HTR-8/SVneo (cell line): ENCODE measurements at places on chromosomes 11 and 22.

DNA sequence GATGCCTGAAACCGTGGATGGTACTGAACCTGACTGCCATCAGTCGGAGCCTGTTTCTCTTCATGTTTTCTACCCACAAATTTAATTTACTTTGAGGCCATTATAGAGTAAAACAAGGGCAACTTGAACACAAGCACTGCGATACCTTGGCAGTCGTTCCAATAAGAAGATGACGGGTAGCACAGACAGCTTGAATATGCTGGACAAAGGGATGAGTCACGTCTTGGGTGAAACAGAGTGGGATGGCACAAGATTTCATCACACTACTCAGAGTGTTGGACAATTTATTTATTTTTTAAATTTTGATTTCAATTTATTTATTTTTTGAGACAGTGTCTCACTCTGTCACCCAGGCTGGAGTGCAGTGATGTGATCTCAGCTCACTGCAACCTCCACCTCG, 5.7 kb downstream of the DIXDC1 start:
- DNase-seq: no peak

DNA sequence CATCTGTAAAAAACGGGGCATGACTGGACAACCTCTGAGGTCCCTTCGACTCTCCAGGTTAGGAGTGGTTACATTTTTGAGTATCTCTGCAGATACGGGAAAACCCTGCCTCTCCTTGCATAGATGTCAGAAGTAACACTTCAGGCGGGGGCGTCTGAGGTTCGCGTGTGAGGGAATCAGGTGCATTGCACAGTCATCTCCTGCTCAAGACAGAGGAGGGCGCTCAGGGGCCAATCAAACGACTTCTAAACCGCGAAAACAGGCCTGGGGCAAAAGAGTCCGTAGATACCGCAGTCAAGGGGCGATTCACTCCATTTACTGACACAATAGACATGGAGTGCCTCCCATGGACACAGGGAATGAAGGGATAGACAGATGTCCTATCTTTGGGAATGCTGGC, 31.7 kb downstream of the KIRREL3 start:
- DNase-seq: no peak

DNA sequence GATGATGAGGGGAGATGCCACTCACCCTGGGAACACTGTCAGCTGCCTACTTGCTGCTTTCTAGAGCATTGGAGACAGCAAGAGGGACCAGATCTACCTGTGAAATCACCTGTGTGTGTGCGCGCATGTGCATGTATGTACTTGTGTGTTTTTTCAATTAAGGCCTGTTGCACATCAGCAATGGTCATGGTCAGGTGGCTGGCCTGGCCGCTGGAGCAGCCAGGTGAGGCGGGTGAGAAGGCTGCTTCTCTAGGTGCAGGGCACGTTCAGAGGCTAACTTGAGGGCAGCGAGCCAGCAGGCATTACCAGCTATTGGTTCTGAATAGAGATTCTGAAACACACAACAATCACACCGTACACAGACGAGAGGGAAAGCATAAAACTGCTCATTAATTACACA, 65.1 kb downstream of the PARVG start:
- DNase-seq: no peak

- no peak for DNase-seq
These were observed 12.0 kb upstream of the P2RY6 start for GRCh38 chr11:73260127-73260457.

- DNase-seq: no peak
These were observed 147.6 kb downstream of the MIAT start for GRCh38 chr22:26804911-26805539.

GRCh38 chr11:91932151-91932821, 292.3 kb upstream of the FAT3 start:
- DNase-seq: no peak

DNA sequence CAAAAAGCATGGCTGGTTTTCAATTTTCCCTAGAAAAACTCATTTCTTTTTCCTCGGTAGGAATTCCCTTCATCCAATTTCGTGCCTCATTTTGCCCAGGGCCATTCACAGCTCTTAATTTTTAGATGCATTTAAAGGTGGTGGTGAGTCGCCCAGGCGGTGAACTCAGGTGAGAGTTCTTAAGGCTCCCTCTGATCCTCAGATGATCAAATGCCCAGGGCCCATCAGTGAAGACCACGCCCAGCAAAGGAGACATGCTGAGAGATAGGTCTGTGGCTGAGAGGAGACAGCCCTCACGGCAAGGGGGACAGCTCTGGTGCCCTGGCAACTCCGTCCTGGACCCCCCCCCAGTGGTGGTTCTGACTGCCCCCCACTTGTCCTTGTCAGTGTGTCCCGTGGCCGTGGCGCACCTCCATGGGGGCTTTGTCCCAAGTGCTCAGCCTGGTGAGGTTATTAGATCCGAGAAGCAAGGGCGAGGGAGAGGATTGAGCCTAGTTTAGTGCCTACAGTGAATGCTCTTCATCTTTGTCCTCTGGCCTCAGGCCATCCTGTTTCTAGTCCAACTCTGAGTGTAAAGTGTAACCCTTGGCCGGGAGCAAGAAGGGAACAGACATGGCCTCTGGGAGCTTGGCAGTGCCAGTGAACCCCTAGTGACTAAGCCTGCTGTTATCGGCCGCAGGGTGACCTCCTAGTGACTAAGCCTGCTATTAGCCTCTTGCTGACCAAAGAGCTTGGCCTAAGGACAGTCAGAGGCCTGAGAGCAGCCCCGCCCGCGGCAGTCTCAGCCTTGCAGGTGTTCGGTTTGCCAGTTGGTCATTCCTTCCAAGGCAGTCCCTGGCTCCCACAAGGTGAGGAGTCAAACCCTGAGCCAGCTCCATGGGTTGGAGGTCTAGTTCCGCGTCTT, 83.5 kb downstream of the CTTN start:
- peak; percentile 85 for DNase-seq

- DNase-seq: no peak
These were observed 239.7 kb downstream of the SWAP70 start for GRCh38 chr11:9903579-9903978.

DNA sequence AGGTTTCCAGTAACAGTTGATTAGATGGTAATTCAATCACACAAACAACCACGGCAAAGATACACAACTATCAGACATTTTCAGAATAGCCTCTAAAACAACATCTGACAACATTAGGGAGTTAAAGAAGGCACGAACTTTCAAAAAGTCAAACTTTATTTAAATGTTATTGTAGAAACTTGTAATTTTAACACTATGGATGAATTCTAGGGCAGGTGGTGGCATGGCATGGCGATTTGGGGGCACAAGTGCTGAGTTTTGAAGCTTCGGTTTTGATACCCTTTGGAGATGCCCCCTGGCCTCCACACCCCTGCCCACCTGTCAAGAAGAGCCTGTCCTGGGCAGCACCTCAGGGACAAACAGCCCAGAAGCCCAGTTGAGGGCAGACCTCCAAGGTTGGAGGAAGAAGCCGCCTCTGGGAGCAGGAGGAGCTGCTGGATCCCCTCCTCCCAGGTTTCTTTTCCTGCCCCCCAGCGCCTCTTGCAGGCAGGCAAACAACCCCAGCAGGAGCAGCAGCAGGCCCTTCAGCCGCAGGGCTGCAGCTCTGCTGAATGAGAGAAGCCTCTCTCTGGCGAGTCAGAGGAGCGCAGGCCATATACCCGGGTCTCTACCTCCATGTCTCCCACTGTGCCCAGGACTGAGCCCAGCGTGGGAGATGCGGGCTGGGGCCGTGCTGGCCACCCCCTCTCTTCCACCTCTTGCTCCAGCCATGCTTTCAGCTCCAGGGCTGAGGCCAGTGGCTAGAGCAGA, 102.1 kb upstream of the IGLL5 start:
- no peak for DNase-seq

DNA sequence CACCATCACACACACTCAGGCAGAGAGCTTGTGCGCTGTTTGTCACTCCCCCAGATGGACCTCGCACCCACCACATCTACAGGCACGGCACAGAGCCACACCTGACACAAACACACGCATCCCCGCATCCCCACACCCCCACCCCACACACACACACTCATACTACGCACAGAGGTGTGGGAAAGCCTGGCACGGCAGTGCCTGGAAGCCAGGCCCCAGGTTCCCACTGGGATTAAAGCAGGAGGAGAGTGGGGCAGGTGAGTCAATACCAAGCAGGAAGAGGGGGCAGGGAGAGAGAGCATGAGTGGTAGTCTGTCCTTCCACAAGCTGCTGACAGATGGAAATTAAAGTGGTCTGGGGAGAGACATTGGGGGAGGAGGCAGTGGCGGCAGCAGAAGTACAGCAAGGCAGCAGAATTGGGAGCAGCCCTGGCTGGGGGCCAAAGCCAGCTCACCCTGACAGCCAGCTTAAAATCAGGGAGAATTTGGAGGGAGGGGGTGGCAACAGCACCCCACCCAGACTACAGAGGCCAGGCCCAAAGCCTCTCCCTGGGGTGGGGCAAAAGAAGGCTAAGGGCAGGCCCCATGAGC, 20.7 kb downstream of the TNKS1BP1 start:
- no peak for DNase-seq

- no peak for DNase-seq
These were observed 890 bp upstream of the GLYATL1 start for GRCh38 chr11:58938398-58938797.

DNA sequence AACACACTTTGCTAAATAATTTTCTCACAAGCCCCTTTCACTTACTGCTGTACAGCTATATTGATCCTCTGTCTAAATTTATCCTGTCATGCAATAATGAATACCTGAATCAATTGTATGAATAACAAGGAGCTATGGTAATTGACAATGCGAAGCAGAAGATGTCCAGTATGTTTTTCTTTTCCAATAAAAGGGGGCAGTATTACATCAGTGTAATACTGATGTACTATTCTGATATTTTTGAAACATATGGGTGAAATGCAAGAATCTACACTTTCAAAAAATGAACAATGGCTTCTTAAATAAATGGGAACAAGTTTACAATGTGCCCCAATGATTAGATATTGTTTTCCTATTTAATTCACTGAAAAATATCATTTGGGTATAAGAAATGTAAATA, 315.1 kb downstream of the SOX6 start:
- DNase-seq: no peak

GRCh38 chr11:70668204-70669202, 270.2 kb downstream of the CTTN start:
- no peak for DNase-seq

DNA sequence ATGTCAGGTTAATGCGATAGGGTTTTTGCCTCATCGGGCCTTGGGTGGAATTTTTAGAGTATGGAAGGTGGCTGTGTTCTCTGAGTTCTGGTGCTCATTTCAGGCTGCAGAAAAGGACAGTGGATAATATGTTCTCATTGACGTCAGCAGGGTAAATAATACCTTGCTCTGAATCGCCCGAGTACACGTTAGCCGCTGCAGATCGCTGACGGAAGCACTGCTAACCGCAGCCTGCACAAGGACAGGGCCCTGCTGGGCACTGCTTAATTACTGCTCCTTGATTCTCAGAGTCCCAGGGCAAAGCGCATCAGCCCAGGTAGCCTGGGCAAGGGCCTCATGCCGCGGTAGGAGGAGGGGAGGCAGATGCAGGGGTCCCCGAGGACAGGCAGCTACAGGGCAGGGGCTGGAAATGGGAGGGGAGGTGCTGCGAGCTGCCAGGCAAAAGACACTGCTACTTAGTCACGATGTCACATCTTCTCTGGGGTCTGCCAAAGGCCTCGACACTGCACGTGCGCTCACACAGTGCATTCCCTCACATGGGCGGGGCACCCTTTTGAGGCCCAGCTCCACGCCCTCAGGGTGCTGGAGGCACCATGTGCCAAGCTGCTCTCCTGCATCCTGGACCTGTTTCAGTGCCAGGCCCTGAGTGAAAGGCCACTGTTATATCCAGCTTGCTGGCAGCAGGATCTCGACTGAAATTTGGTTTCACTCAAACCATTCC, 35.2 kb downstream of the PPP2R1B start:
- DNase-seq: no peak

- peak; percentile 33 for DNase-seq
These were observed 6.6 kb downstream of the APOL4 start for GRCh38 chr22:36194971-36195370.

- no peak for DNase-seq
These were observed 75.3 kb downstream of the CD44 start for GRCh38 chr11:35214226-35214770.

DNA sequence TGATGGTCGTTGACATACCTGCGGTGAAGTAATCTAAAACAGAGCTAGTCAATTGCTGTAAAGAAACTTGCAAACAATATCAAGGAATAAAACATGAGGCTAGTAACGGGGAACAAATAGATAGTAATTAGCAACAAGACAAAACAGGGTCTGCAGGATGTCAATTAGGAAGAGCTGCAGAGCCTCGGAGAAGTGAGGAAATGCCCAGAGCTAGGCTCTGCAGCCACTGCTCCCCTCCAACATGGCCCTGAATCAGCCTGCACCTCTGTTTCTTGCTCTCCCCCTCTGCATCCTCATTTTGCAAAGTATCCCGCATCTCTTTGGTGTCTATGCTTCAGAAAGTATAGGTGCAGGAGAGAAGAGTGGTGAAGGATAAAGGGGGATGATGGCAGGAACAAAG, 507.4 kb upstream of the FAT3 start:
- DNase-seq: no peak
